ENCODE measurements at places on chromosomes 11 and 22.

DNA sequence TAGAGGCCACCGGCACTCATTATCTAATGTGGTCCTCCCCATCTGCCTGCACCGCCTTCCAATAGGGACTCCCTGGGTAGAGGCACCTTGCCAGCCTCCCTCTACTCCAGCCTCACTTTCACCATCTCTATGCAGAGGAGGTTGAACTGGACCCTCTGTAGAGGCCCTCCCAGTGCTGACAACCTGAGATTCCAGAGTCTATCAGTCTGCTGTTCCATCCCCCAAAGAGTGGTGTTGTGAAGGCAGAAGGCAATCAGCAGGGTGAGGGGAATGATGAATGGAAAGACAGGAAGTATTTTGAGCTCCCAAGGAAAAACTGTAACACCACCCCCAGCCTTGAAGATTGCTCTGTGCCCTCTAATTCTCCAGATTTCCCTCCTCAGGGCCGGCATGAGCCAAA lies 77.9 kb downstream of the THAP12 start:
- no peak for DNase-seq

- no peak for DNase-seq
These were observed 56.8 kb downstream of the ELFN2 start for GRCh38 chr22:37370306-37370979.

DNA sequence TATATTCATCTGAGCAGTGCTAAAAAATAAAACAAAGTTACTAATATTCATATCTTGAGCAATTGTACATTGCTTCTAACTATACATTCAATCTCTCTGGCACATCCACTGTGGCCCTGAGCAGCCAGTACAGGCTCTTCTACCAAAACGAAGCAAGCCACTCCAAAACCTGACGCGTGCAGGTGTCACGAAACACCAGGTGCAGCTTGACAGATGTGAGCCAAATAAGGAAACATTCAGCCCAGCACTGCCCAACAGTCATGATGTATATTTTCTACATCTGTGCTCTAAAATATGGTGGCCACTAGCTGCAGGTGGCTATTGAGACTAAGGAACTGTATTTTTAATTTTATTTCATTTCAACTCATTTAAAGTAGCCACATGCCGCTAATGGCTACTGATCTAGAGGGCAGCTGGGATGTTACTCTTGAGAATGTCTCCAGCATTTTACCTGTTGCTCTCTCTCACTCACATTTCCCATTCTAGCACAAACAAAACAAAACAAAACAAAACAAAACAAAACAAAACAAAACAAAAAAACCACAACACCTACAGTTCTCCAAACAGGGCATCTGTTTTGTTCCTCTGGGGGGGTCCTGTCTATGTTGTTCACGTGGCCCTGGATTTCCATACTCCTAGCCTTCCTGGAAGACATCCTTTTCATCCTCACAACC lies 77.7 kb downstream of the LARGE1 start:
- DNase-seq, result no peak

- no peak for DNase-seq
These were observed 58.3 kb downstream of the SIK3 start for GRCh38 chr11:117039900-117040299.

- no peak for DNase-seq
These were observed 296.9 kb downstream of the BRD1 start for GRCh38 chr22:49530671-49531367.
